Activated CD8-positive, alpha-beta memory T cell treated with anti-CD3 and anti-CD28 coated beads for 1 hour (primary cell): ENCODE measurements at places on chromosomes 13 and 19.

DNA sequence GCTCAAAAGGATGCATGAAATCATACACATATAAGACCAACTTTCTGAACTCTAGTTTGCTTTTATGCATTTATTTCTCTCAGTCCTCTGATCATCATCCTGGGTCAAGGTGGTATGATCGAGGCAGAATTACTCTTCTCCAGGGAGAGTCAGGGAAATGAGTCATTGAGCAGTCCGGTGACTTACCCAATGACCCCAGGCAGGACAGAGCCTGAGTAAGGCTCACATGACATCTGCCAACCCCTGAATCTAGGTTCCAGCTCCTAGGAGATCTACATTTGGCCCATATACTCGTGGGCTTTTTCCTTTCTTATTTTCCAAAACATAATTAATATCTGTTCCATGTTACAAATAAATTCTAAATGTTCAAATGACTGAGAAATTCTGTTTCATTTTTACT, 502.3 kb downstream of the FOXO1 start:
- DNase-seq, result no peak

GRCh38 chr19:33428627-33429125, 55.2 kb downstream of the CEBPG start:
- DNase-seq, result no peak

DNA sequence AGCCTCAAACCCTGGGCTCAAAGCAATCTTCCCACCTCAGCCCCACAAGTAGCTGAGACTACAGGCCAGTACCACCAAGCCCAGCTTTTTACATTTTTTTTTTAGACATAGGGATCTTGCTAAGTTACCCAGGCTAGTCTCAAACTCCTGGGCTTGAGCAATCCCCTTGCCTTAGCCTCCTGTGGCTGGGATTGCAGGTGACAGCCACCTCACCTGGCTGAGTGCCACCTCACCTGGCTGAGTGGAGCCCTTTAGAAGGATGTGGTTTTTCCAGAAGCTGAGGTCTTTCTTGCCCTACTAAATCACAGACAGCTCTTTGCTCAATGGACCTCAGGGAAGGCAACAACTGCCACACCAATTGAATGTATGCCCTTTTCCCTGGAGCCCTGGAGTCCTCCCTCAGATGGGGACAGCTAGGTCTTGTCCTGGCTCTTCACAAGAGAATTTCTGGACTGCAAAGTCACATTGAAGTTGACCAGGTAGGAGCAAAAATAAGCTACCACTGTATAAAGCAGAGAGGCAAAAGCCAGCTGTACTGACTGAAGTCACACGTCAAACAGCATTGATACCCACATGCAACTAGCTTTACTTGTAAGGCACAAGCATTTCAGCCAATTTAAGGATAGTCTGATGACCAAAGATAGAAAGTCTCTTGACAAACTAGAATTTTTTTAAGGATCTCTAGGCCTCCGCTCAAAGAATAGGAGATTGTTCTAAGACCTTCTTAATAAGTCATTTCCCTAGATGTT, 14.0 kb downstream of the PDX1 start:
- DNase-seq, result no peak

GRCh38 chr13:44817131-44817671, 172.1 kb downstream of the NUFIP1 start:
- DNase-seq, result no peak

- DNase-seq, result no peak
Measured at GRCh38 chr13:49367640-49368422, 76.0 kb downstream of the CAB39L start.
